ENCODE measurements at places on chromosomes 7 and 10. TPM values are rescaled to one million over a fixed set of nuclear protein-coding genes. Genes with fewer than 3 reads are reported as not detected.

TSPAN12 gene
- polyA plus RNA-seq = 193 TPM

HOXA7 gene
- 26.1 TPM for polyA plus RNA-seq

H2BK1 gene
- not detected for polyA plus RNA-seq

MAGI2 gene
- 39.1 TPM for polyA plus RNA-seq

MRPS33 gene
- polyA plus RNA-seq = 90.8 TPM

SPDYE6 gene
- 2.2 TPM for polyA plus RNA-seq

MUC12 gene
- polyA plus RNA-seq = not detected

TAS2R3 gene
- 0.80 TPM for polyA plus RNA-seq

CRHR2 gene
- not detected for polyA plus RNA-seq

HGF gene
- 3.1 TPM for polyA plus RNA-seq

GPR146 gene
- 3.0 TPM for polyA plus RNA-seq

SH2D4B gene
- 0.04 TPM for polyA plus RNA-seq

PAPOLB gene
- 0.07 TPM for polyA plus RNA-seq

ZNF746 gene
- polyA plus RNA-seq = 11.0 TPM

WNT8B gene
- polyA plus RNA-seq = 1.1 TPM

AP1S1 gene
- polyA plus RNA-seq = 82.5 TPM
